Lower leg skin (tissue), 4 donors: ENCODE measurements at places on chromosomes 1 and 21.

- DNase-seq: no peak
Observed at GRCh38 chr1:72140222-72140621, 142.1 kb downstream of the NEGR1 start.

DNA sequence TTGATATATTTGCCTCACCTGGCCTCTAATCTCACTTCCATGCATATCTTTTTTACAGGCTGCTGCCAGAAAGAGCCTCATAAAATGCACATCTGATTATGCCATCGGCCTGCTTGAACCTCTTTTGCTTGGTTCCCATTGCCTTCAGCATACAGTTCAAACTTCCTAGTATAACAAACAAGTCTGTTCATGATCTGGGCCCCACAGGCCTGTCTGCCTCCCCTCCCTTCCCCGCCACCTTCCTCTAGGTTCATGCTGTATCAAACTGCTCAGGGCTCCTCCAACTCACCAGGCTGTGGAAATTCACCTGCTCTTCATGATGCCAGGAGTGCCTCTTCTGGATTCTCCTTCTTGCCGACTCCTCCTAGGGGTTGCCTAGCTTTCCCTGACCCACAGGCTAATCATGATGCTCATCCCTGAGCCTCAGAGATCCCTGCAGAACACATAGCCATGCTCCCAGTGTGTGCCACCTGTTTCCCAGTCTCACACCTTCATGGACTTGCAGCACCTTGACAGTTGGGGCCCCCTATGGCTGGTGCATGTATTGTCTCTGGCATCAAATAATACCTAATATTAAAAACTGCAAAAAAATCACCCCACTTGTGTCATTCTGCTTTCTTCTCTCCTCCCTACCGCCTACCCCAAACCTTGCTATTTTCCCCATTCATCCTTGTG, 33.7 kb upstream of the CD2 start:
- DNase-seq: no peak

GRCh38 chr1:91601554-91602376, 101.1 kb downstream of the CDC7 start:
- DNase-seq: no peak

DNA sequence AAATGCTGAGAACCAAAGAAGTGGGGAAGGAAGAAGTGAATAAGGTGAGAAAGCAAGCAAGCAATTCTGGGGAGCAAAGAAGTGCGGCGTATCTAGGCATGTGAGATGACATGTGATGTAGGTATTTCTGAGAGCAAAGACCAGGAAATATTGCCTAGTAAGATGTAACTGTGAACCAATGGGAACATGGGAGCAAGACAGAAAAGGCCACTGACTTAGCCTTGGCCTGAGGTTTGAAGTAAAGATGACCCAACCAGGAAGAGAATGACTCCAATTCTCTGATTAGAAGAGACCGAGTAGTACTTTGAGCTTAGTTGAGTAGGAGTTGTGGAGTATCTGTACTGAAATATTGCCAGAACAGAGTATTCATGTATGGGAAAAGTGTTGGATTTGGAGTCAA, 31.1 kb downstream of the SLAMF6 start:
- no peak for DNase-seq

DNA sequence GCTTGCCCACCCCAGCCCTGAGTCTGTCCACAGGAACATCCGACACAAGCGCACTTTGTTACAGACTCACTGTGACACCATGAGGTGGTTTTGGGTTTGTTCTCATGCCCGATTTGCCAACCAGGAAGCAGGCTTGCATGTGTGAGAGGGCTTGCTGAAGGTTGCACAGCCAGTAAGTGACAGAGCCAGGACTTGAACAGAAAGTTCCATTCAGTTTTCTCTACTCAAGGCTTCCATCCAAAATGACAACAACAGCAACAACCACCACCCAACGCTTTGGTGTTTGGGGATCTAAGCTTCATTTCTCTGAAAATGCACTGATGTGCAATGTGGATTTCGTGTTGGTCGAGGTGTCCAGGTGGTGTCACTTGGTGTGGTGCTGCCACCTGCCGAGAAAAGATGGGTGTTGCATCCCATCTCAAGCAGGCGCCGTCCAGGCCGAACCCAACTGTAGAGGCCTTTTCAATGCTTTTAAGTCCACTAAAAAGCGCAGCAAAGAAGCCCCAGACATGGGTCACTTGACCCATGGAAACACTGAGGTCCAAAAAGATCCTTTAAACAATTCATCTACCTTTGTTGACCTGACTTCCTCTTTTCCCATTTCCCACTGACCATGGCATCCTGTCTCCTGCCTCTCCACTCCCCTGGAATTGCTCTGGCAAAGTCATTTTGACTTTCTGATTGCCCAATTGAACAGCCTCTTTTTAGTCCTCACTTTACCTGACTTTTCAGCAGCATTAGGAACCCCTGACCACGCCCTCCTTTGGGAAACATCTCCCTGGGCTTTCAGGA, 12.2 kb downstream of the CITED4 start:
- DNase-seq: peak; percentile 44

GRCh38 chr1:166902279-166902678, 26.2 kb upstream of the TADA1 start:
- no peak for DNase-seq

DNA sequence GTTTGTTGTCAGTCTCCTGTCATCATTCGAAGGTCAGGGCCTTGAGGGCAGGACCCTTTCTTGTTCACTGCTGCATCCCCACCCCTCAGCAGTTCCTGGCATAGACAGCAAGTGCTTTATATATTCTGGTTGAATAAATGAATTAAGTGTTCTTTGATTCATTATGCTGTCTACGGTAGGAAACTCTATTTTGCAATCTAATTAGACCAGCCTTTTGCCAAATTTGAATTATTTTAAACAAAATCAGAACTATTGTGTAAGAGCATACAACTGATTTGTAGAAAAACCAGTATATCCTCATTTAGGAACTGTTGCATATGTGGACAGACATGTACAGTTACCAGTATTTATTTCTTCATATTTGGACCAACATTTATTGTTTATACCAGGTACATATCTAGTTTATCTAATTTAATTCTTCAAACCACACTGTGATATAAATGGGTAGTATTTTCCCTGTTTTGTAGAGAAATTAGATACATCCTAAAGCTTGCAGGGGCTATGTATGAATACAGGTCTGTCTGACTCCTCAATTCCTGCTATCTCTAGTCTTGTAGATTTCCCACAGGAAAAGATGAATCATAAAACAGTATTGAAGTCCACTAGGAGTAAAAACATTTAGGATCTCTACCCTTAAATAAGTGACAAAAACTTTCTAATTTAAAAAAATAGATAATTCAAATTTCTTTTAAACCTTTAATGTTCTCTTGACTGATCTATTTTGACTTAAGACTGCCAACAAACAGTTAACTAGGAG, 10.4 kb downstream of the MGST3 start:
- DNase-seq: no peak

GRCh38 chr1:157004806-157005205, 40.7 kb downstream of the ARHGEF11 start:
- DNase-seq: no peak

DNA sequence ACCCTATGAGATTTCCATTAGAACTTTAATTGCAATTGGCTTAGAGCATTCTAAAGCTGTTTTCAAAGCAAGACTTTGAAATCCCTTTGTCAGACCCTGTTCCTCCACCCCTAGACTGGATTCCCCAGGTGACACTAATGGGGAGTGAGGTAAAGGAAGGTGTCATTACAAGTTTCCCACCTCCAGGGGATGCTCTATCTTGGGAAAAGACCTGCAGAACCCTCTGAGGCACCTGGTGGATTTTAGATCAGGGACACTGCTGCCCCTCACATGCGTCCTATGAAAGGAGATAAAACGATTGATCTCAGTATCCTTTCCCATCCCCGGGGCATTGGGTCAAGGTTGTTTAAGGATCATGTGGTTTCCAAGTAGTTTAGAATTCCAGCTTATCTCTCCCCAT, 80.3 kb upstream of the RGS4 start:
- DNase-seq: no peak

GRCh38 chr21:20998886-20999285, 677 bp downstream of the NCAM2 start:
- DNase-seq: no peak

- no peak for DNase-seq
Observed at GRCh38 chr1:205598841-205599668, 32.8 kb downstream of the ELK4 start.

DNA sequence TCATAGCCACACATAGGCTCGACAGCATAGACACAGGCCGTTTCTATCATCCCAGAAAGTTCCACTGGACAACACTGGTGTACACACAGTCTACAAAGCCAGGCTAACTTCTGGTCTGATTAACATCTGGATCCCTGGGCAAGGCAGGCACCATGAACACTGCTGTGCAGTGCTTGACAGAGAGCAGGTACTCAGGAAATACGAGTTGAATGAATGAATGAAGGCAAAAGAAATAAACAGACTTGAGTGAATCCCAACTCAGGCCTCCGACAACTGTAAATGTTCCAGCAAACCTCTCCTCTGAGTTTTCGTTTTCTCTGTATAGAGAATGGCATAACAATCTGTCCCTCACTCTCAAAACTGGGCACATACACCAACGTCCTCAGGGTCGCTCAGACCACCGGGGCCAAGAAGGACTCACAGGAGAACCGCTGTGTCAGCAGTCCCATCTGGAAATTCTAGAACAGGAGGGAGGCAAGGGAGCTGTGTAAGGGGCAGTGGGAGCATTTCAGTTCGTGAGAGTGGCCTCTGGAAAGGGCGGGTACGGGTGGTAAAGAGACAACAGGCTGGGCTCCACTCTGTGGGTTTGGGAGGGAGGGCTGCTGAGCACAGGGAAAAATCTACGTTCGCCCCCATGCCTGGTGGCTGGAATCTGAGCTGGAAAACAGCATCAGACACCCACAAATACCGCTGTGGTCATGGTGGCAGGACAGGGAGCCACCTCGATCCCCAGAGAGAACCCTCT, 15.1 kb upstream of the ECE1 start:
- DNase-seq: no peak

GRCh38 chr1:61173118-61173517, 90.8 kb downstream of the NFIA start:
- no peak for DNase-seq

- no peak for DNase-seq
Observed at GRCh38 chr1:197915862-197916499, 1.2 kb upstream of the LHX9 start.

DNA sequence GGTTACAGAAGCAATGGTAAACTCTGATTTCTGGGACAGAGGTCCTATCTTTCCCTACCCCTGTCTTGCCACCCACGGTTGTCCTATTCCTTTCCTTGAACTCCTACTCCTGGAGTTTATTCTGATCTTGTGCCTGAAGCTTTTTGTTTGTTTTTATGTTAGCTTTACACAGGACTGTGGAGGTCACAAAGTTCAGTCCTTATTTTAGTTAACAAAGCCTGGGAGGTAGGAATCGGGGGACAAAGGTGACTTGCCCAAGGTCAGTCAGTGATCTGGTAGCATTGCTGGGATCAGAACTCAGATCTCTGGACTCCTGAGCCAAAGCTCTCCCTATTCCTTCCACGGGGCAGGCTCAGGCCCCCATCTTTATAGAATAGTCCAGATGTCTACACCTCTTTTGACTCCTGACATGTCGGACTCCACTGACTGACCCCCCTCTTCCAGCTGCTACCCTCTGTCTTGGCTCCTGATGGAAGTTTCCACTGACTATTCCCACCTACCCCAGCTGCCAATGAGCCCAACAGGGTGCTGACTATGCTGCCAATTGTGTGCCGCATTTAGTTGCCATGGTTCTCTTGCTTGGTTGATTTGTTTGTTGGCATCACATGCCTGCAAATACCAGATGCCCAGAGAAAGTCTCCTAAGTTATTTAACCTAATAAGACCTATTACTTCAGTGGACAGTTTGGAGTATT, 9.9 kb downstream of the F5 start:
- DNase-seq: no peak
